ENCODE measurements at places on chromosomes 16 and 17. TPM values are rescaled to one million over a fixed set of nuclear protein-coding genes. Genes with fewer than 3 reads are reported as not detected.

DNA sequence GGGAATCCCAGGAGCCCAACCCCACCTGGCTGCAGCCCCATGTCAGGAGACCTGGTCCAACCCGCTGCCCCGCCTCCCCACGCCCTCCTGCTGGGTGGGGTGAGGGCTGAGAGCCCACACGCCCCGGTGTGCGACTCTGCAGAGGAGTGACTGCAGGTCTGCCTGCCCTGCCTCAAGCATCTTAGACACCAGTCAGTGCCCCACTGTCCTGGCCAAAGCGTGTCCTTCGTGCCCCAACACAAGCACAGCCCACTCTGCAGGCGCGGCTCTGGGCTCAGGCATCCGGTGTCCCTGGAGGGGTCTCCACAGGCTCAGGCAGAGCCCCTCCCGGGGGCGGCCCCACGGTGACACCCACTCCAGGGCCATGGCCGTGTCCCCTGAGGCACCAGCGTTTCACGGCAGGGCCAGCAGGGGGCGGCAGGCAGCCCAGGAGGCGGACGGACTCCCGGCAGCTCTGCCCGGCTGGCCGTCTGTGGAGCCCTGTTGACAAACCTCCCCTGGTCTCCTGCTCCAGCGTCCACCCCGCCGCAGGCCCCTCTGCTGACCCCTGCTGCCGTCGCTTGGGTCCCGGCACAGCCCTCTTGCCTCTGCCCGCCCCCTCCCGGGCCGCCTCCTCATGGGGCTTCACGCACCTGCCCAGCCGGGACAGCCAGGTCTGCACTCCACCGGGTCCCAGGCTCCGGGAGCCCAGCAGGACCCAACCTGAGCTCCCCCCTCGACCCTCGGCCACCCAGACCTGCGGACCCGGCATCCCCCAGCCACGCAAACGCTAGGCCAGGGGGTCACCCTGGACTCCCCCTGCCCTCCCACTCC, 8.6 kb upstream of the UBE2I start:
- DNase-seq: peak; percentile 90

- DNase-seq: peak; percentile 50
Measured at GRCh38 chr16:87324411-87325275, 7.5 kb upstream of the C16orf95 start.

- DNase-seq: no peak
Measured at GRCh38 chr16:75836347-75837010, 110.2 kb upstream of the CPHXL start.

- no peak for DNase-seq
Measured at GRCh38 chr17:31595666-31596381, 204.3 kb downstream of the RAB11FIP4 start.

- no peak for DNase-seq
Measured at GRCh38 chr16:72162105-72162692, 9.8 kb downstream of the PMFBP1 start.

DNA sequence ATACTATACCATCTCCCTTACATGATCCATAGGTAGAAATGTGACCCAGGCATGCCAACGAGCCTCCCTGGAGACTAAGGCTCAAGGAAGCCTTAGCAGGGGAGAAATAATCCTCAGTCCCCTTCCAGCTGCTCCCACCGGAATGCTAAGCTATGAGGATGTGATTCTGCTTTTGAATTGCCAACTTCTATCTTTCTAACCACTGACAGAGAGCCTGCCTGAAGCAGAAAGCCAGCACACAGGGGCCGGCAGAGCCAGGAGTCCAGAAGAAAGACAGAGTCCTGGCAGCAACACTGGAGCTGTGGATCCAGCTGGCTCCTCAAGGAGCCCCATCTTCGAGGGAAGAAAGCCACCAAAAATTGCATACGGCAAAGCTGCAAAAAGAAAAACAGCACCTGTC, 579.6 kb upstream of the CDH5 start:
- DNase-seq: no peak

GRCh38 chr17:2070241-2071023, 15.5 kb downstream of the HIC1 start:
- no peak for DNase-seq

- DNase-seq: no peak
Measured at GRCh38 chr17:62870552-62870971, 62.4 kb upstream of the MARCHF10 start.

DNA sequence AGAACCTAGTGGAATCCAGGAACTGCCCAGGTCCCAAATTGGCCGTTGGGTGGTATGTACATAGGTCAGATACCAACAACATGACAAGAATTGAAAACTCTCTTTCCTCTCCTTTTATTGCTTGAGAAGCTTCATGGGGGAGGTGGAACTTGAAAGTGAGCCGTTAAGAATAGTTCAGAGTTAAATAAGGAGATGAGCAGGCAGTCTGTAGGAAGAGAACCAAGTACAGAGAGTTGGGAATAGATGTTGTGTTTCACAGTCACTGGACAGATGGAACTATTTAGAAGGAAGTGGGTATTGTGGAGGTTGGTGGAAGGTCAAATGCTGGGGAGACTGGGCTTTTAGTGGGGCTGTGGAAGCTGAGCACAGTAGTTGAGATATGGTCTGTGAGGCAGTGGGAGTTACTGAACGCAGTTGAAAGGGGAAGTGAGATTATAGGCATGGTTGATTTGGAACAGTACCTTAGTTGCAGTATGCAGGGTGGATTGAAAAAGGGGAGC, 26.4 kb downstream of the ARHGAP44 start:
- DNase-seq: no peak

- no peak for DNase-seq
Measured at GRCh38 chr16:15041271-15042004, 14.4 kb downstream of the NTAN1 start.

DNA sequence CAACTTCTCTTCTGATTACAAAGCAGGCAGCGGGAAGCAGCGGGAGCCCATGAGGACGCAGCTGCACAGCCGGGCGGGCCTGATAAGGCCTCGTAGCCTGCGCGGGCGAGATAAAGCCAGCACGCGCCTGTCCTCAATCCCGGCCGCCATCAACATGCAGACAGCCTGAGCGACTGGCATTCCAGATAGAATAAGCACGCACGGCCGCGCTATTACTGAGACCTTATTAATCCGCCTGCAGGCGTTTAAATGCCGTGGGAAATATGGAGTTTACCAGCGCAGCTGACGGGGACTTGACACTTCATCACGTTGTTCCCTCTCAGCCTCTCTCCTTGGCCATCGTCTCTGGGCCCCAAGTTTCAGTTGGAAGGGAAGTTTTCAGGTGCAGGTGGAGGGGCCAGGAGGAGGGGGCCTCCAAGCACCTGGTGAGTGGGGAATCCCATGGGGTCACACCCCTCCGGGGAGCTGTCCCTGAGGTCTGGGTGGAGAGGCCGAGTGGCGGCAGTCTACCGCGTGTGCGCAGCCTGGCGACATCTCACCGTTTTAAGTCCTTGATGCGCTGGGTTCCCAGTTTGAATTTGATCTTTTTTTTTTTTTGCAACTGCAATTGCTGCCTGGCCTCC, 27.3 kb upstream of the CBFA2T3 start:
- no peak for DNase-seq

- no peak for DNase-seq
Measured at GRCh38 chr17:7652388-7653356, 1.9 kb downstream of the ATP1B2 start.

CCL13 gene
- total RNA-seq: not detected

CTDNEP1 gene
- total RNA-seq: 160 TPM

VAC14 gene
- 34.4 TPM for total RNA-seq

CNEP1R1 gene
- total RNA-seq: 29.0 TPM

CA5A gene
- not detected for total RNA-seq

KRT15 gene
- total RNA-seq: not detected

HOXB1 gene
- total RNA-seq: not detected

Measured in activated naive CD8-positive, alpha-beta T cell treated with anti-CD3 and anti-CD28 coated beads, Interleukin-2, amount 10 ng/mL, durations not matched to agents 7 days and 5 days (primary cell).